ENCODE measurements at places on chromosomes 6 and 20. TPM values are rescaled to one million over a fixed set of nuclear protein-coding genes. Genes with fewer than 3 reads are reported as not detected.

PARD6B gene
- 11.3 TPM for total RNA-seq

VNN1 gene
- 0.50 TPM for total RNA-seq

HRH3 gene
- total RNA-seq: 0.66 TPM

TBX18 gene
- total RNA-seq: 26.6 TPM

OR2B6 gene
- total RNA-seq: not detected

ZSCAN12 gene
- 12.9 TPM for total RNA-seq

TBXT gene
- not detected for total RNA-seq

RNF39 gene
- not detected for total RNA-seq

KCNQ5 gene
- total RNA-seq: 2.4 TPM

FAM83B gene
- total RNA-seq: 0.17 TPM

OR12D1 gene
- not detected for total RNA-seq

PACSIN1 gene
- total RNA-seq: 16.6 TPM

FAM162B gene
- total RNA-seq: 6.0 TPM

NCOA6 gene
- 18.6 TPM for total RNA-seq

CTCFL gene
- total RNA-seq: 0.28 TPM

LHFPL5 gene
- total RNA-seq: 0.79 TPM

CD2AP gene
- 28.8 TPM for total RNA-seq

GMPR gene
- 16.7 TPM for total RNA-seq

TFAP2A gene
- total RNA-seq: 0.72 TPM

OPRL1 gene
- total RNA-seq: 13.9 TPM

PBOV1 gene
- not detected for total RNA-seq

SLC35F1 gene
- 68.7 TPM for total RNA-seq

LAMA4 gene
- total RNA-seq: 317 TPM

LAMA5 gene
- 51.1 TPM for total RNA-seq

OXT gene
- 0.33 TPM for total RNA-seq

COL19A1 gene
- total RNA-seq: 4.0 TPM

MOG gene
- 22.6 TPM for total RNA-seq

FILIP1 gene
- total RNA-seq: 10.4 TPM

SLC22A3 gene
- total RNA-seq: 49.4 TPM

DBNDD2 gene
- 22.7 TPM for total RNA-seq

NR2E1 gene
- 0.83 TPM for total RNA-seq

COX4I2 gene
- total RNA-seq: 0.30 TPM

BPI gene
- total RNA-seq: 8.7 TPM

COL21A1 gene
- total RNA-seq: 51.7 TPM

ABHD16B gene
- total RNA-seq: not detected

NRSN1 gene
- total RNA-seq: 3.2 TPM

All from spinal cord (tissue), 10 donors.